Activated CD8-positive, alpha-beta memory T cell treated with anti-CD3 and anti-CD28 coated beads, Interleukin-2, amount 50 U/mL, for 4 hours (primary cell): ENCODE measurements at places on chromosomes 12 and 14.

DNA sequence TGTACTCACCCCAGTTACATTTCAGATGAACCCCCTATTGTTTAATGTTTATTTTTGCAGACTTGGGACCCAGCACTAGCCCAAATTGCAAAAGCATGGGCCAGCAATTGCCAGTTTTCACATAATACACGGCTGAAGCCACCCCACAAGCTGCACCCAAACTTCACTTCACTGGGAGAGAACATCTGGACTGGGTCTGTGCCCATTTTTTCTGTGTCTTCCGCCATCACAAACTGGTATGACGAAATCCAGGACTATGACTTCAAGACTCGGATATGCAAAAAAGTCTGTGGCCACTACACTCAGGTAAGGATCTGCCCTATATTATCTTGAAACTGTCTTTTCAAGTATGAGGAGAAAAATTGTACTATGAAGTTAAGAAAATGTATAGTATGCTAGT is 1.2 kb downstream of the GLIPR1 start:
- no peak for DNase-seq

DNA sequence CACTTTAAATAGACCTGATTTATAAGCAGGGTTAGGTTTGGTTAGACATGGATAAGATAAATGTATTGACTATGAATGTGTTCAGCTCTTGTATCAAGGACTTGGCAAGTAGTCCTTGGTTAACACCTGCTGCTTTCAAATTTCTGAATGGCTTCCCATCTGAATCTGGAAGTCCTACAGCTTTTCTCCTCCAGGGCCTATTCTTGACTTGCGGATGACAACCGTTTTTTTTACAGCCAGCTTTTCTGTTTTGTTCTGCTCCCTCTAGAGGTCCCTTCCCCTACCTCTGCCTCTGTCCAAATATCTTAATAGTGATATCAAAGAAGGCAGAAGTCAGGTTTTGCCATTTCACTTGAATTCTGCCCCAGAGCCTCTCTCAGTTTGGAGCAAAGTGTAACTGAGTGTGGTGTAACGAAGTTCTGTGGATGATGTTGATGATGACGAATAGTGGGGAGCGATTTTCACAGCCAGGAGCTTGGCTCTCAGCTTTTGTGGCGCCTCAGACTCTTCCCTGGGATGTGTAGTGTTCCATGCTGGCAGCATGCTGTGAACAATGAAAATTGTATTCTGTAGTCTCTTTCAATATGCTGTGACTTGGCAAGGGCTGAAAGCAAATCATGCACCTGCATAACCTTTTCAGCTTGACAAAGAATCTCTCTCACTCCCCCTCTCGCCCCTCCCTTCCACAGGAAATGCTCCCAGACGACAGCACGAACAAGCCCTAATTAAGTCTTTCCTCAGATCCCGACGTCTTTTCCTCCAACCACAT is 5.0 kb upstream of the SLC4A8 start:
- no peak for DNase-seq

DNA sequence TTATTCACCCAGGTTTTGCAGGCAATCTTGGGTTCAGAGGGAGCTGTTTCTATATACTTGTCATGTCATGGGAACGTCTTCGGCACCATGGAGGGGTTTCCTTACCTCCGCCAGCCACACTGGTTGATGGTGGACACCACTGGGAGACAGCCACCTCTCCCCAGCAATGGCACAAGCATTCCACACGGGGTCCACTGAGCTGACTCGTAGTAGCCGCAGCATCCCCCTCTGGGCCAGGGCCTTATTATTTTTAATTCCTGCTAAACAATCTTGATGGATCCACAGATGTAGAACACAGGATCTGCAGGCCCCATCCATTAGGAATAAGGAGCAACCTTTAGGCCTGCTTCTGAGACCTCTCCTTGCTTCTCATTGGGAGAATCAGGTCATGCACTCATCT is 132.9 kb downstream of the DICER1 start:
- no peak for DNase-seq

- DNase-seq = peak; percentile 32
These were observed 8.5 kb upstream of the LTBP2 start for GRCh38 chr14:74620497-74620921.

- no peak for DNase-seq
These were observed 44.6 kb downstream of the A2ML1 start for GRCh38 chr12:8867009-8867408.

GRCh38 chr12:24491968-24492367 is 456.9 kb downstream of the BCAT1 start:
- DNase-seq = no peak

DNA sequence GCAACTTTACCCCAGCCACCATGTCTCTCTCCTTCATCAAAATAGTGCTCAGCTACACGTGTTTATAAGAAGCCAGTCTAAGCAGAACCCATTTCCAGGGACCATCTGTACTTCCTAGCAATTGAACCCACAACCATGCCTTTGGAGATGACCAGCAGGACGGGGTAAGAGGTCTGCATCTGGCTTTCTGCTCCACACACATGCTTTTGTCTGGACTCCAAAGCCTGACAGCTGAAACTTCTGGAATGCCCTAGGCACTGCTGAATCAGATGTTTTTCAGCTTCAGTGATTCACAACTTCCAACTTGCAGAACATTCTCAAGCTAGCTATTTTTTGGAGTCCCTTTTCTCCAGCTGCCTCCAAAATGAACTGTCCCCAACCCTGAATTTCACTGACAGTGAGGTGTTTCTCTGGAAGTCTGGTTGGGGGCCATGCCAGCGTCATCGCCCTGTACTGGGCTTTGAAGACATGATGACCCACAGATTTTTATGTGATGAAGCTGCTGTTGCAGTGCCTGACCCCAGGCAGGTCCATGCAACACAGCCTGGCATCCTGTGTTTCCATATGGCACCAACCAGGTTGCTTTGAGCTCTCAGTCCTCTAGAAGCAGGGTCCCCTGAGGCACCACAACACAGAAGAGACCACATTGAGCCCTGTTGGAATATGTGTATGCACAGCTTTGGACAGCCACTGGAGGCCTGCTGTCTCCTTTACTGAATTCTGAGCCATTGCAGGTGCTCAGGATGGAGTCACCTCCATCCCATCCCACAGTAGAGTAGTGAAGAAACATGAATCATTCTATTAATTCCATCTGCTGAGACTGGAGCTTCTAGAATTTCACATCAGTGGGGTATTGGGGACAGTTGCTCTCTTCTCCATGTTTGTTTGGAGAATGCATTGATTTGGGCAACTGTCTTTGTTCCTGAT is 80.2 kb downstream of the NUAK1 start:
- no peak for DNase-seq

DNA sequence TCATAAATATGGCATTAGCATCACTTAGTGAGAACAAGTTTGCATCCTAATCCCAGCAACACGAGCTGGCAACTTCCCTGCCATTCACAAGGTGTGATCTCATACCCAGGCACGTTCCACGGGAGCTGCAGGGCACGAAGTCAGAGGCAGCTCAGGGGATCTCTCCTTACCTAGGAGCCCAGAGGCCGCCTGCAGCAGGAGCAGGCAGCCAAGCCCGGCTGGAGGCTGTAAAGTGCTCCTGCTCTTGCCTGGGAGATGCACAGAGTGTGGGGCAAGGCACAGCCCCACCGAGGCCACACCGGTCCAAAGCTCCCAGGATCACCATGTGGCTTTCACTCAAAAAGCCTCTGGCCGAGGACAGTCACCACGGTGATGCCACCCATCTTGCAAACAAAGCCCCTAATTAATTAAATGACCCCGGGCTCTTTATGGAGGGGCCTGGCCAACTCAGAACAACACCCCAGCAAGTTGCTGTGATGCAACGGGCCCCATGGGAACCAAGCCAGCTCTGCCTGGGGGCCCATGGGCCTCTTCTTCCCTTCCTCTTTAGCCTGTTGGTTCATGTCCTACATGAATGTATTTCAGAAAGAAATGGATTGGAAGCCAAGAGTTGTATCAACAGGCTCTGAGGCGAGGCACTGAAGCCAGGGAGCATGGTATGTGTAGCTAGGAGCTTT is 26.5 kb downstream of the NUAK1 start:
- DNase-seq = no peak

DNA sequence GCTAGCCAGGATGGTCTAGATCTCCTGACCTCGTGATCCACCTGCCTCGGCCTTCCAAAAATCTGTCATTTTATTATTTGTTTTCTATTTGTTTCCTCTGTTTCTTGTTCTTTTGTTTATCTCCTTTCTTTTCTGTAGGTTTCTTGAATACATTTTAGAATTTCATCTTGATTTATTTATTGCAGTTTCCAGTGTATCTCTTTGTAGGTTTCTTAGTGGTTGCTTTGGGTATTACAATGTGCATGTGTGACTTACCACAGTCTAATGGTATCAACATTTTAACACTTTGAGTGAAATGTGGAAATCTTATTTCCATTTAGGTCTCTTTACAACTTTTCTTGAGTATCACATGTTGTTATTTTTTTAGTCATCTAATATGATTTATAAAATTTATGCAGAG is 29.9 kb upstream of the MUCL1 start:
- no peak for DNase-seq

DNA sequence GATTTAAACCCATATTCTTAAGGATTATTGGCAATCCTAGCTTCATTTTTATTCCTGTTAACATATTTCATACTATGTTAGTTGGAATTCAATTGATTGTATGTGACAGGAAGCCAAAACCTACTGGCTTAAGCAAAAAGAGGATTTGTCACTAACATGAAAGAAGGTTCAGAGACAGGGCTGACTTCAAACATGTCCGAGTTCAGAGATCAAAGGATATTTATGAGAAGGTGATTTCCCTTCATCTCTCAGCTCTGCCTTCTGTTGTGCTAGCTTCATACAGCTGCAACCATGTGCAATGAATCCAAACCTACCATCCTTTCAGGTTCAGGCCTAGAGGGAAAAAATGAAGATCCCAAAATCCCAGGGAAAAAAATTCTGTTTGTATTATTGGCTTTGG is 349.7 kb downstream of the ATP23 start:
- no peak for DNase-seq

- no peak for DNase-seq
These were observed 78.8 kb downstream of the SPPL3 start for GRCh38 chr12:120825337-120825736.

DNA sequence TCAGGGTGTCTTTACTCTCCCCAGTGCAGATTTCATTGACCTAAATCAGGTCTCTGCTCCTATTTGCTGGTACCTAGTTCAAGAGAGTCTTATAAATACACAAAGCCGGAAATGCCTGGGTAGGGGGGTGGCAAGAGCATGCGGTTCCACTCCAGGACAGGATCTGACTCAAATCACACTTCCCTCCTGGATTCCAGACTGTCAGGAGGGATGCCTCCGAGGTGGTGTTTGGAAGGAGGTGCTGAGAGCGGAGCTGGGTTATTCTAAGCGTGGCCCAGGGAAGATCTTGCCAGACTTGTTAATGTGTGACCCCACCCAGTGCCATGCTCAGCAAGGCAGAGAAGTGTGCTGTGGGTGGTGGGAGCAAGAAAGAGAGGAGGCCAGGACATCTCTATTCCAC is 49.8 kb downstream of the B4GALNT3 start:
- DNase-seq = no peak

GRCh38 chr14:88143810-88144209 is 138.9 kb downstream of the GPR65 start:
- no peak for DNase-seq

DNA sequence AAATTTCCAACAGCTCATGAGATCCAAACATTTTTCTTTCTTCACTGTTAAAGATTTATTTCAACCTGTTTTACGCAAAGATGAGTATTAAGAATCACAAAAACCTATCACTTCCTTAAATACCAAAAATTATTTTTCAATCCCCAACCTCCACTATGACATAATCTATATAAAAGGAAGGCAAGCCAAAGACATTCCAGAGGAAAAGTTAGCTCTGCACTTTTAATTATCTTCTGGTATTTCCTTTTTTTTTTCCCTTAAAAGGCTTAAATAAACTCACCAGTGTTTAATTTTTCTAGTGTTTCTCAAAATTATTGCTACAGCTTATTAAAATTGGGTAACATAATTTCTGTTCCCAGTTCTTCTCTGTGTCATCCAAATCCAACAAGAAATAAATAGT is 75.9 kb downstream of the BMP4 start:
- no peak for DNase-seq

- no peak for DNase-seq
These were observed 133.1 kb downstream of the TMEM30B start for GRCh38 chr14:61147831-61148549.

GRCh38 chr12:110403976-110404682 is 621 bp upstream of the ANAPC7 start:
- DNase-seq = peak; percentile 80

DNA sequence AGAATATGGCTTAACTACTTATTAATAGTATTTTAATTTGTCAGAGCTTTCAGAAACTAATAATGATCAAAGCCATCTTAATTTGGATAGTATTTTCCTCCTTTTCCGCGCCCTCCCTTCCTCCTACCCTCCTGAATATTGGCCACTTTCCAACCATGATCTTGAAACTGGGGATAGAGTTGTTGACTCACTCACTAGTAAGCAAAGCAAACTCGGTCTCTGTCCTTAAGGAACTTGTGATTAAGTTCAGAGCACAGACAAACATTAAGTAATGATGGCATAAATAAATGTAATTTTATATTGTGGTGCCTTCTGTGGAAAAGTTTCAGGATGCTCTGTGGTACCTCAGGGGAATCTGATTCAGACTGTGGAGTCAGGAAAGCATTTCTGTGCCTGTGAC is 75.7 kb downstream of the LRRK2 start:
- DNase-seq = no peak

DNA sequence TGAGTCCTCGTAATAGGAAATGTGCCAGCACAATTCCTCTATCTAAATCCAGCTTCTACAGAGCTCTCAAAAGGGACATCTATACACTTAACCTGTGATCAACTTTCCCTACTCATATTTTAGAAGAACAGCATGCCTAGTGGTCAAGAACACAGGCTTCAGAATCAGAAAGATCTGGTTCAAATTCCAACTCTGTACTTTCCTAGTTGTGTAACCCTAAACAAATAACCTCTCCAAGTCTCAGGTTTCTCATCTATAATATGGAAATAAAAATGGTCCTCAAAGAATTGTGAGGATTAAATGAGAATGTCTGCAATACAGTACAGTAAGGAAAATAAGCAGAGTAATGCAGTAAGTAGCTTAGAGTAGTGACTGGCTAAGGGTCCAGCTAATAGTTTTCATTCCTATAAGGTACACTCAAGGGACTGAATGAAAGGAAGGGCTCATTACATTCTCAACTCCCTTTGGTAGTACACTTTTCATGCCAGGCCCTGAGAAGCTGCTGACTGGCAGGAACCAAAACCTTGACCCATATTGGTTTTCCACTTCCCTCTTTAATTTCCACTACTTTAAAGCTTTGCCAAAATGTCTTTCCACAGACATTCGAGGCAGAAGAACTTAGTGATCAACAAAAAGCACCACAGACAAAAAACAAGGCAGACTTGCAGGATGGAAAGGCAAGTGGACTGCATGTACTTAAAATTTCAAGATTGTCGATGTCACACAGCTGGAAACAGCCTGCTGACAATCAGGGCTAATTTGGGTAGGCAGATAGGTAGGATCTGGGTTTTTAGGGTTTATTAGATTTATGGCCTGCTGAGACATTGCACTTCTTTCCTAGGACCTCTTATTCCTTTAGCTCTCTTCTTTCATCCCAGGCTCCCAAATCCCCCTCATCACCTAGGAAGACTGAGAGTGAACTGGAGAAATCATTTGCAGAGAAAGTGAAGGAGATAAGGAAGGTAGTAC is 4.3 kb downstream of the CCDC196 start:
- no peak for DNase-seq
